ENCODE measurements at places on chromosomes 5 and 9.

DNA sequence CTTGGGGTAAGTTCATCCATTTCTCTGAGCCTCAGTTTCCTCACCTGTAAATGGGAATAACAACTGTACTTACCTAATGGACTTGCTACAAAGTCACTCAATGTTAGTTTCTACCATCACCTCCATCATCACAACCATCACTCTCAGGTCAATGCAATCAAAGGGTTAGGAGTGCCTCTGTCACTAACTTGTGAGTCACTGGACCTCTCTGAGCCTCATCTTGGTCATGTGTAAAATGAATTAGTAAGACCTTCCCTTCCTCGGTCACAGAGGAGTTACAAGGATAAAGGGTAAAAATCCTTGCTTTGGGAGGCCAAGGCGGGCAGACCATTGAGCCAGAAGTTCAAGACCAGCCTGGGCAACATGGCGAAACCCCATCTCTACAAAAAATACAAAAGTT is 12.8 kb downstream of the FABP6 start:
- DNase-seq = no peak

GRCh38 chr9:15423231-15423985 is 732 bp downstream of the SNAPC3 start:
- peak; percentile 11 for DNase-seq

GRCh38 chr9:132441404-132441803 is 31.4 kb downstream of the CFAP77 start:
- no peak for DNase-seq

DNA sequence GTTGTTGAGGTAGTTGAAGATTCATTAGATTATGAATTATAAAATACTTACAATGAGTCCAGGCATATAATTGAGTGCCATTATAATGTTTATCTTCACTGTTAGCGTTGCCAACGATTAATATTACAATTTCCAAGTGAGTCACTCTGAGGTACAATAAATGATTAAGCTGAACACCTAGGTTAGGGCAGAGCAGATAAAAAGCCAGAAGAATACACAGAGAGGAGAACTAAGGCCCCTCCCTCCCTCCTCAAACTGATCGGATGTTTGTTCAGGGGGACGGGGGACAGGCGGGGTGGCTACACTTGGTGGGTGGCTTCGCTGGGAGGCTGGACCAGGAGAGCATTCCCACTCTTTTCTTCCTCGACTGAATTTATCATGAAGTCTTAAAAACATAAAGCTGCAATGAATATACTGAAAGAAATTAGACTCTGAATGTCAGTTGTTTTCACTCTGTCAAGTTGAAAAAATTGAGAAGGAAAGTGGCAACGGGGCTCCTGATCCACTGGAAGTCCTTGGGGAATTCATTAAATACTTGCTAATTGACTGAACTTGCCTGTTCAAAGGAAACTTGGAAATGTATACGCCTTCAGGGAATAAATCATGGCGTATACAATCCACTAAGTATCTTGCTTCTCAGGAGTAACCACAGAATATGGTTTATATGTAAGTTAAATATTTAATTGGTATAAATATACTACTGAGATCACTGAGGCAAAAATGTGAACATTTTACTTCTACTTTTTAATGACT is 198.1 kb downstream of the TSSK1B start:
- DNase-seq = no peak

- DNase-seq = no peak
Measured at GRCh38 chr5:150046031-150046430, 40.3 kb downstream of the CSF1R start.

- no peak for DNase-seq
Measured at GRCh38 chr5:91283899-91284298, 99.2 kb downstream of the ARRDC3 start.

Data from activated naive CD4-positive, alpha-beta T cell treated with Interleukin-2 at 50 U/mL for 16 hours (primary cell).